ENCODE measurements at places on chromosomes 13 and 19.
A peak's percentile ranks its signal among the peaks of the same experiment; 100 is the strongest.

DNA sequence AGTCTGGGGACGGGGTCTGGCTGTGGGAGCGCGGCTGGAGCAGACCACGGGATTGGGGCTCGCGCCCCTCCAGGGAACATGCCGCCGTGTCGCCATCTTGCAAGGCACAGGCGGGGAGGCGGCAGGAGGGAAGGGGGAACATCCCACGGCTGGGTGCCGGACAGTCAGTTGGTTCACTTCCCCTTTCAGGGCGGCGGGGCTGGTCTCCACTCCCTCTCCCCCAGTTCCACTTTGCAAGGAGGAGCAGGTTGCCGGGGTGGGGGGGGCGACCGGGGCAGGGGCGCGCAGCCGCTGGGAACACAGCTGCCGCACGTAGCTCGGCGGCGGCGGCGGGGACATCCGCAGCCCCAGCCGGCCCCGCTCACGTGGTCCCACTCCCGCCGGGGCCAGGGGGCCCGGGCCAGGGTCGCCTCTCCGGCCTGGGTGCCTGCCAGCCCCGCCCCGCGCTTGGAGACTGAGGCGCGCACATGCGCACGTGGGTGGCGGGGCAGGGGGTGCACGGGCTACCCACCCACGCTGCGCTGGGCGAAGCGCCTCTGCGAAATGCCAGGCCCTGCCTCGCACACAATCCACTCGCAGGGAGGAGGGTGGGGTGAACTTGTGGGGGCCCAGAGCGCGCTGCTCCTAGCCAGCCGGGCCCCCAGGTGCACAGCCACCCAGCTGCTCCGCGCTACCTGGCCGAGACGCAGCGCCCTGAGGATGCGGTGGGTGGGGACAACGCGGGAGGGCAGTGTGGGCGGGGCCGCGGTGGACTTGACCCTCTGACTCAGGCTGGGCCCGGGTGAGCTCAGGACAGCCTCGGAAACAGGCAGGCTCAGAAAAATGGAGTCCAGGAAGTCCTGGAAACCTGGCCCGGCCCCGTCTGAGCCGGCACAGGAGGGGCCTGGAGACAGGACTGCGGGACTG lies 6.4 kb downstream of the KLF16 start:
- peak; percentile 82 for DNase-seq

DNA sequence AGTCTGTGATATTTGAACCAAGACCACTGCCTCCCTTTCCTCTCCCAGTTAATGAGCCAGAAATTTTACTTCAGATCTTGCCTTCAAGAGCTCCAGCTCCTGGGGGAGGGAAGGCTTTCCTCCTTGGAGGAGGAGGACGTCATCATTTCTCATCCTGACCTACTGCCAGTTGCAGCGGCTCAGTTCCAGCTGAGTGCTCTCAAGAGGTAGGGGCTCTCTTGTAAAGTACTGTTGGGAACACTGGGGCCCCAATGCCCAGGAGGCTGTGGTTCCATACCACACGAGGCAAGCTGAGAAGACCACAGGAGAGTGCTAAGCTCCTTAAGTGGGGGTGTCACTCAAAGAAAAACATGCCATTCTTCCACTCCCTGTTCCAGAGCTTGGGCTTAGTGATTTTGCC lies 36.2 kb downstream of the METTL21C start:
- DNase-seq: no peak

DNA sequence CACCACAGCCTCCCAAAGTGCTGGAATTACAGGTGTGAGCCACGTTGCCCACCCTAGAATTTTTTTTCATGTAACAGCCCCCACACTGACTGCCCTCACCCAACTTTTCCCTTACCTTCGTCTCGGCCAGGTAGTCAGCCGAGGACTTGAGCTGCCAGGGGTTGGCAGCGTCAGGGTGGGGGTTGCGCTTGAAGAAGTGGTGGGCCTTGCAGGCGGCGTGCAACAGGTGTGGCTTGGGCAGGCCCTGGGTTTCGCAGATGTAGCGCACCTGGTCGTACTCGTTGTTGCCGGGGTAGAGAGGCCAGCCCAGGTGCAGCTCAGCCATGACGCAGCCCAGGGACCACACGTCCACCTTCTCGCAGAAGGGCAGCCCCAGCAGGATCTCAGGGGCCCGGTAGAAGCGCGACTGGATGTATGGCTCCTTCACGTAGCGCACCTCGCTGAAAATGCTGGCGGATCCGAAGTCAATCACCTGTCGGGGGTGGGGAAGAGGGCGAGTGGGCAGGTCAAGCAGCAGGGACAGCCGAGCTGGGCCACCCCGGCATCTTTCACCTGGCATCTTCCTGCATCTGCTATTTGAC lies 6.2 kb downstream of the HIPK4 start:
- no peak for DNase-seq

GRCh38 chr19:57664269-57665127 lies 4.2 kb upstream of the ZSCAN4 start:
- DNase-seq: no peak

DNA sequence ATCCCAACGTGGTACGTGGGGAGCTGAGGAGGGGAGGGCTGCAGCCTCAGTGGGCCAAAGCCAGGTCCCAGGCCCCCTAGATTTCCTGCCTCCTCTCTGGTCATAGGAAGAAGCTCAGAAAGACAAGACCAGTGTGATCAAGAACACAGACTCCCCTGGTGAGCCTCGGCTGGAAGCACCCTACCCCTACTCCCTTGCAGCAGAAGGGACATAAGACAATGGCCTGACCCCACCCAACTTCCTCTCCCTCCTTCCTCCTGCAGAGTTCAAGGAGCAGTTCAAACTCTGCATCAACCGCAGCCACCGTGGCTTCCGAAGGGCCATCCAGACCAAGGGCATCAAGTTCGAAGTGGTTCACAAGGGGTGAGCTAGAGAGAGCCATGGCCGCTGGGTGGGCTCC lies 11.5 kb downstream of the PODNL1 start:
- no peak for DNase-seq
